Esophagus muscularis mucosa (tissue), 4 donors: ENCODE measurements at places on chromosomes 2 and 18. TPM values are rescaled to one million over a fixed set of nuclear protein-coding genes. Genes with fewer than 3 reads are reported as not detected.
A peak's percentile ranks its signal among the peaks of the same experiment; 100 is the strongest.

DNA sequence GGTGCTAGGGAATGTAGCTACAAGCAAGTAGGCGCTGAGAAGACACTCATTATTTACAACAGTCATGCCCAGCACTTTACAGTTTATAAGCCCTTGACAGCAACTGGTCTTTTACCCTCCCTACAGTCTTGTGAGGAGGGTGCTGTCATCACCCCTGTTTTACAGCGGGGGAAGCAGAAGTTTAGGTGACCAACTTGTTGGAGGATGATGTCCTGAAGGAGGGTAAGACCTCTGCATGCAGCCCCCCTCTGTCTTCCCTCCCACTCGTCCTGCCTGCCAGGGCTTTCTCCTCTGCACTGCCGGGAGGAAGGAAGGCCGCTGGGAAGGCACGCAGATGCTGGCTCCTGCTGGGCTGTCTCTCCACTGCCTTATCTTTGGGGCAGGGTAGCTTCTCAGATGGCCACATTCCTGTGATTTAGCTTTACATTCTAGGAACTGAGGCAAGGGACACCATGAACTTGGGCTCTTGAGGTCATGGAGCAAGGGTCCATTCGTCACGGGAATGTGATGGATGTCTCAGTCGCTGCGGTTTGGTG is 972 bp downstream of the IL1R1 start:
- no peak for DNase-seq

DNA sequence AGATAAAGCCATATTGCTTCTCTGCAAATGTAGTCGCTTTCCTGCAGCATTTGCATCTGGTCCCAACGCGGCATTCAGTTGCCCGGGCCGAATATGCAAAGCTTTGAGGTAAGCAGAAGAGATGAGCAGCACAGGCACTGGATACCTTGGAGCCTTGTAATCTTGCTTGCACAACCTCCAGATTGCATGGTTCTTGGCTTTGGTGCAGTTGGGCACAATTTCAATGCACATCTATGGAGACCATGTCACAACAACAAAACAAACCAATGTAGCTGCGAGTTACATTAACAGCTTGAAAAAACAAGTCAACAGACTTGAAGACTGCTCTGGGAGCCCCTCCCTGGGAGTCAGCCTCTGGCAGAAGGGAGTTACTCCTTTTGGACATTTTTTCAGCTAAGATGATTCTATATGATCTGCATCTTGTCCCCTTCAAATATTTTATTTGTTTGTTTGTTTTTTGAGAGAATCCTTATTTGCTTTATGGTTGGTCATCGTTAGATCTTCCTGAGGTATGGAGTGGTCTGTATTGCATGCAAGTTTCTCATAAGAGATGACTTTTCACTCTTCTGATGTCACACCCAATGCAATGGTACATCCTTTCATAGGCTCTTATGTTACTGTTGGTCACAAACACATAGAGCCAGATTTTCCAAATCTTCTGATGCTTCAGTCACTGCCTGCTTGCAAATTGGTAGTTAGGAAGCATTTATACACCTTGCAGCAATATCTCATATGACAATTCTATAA is 113.5 kb downstream of the EFEMP1 start:
- DNase-seq: no peak

GRCh38 chr2:219664944-219665343 is 37.5 kb downstream of the SLC4A3 start:
- no peak for DNase-seq

GRCh38 chr2:3280683-3281520 is 96.7 kb downstream of the EIPR1 start:
- no peak for DNase-seq

- no peak for DNase-seq
Observed at GRCh38 chr2:33219114-33219513, 257.3 kb upstream of the RASGRP3 start.

DNA sequence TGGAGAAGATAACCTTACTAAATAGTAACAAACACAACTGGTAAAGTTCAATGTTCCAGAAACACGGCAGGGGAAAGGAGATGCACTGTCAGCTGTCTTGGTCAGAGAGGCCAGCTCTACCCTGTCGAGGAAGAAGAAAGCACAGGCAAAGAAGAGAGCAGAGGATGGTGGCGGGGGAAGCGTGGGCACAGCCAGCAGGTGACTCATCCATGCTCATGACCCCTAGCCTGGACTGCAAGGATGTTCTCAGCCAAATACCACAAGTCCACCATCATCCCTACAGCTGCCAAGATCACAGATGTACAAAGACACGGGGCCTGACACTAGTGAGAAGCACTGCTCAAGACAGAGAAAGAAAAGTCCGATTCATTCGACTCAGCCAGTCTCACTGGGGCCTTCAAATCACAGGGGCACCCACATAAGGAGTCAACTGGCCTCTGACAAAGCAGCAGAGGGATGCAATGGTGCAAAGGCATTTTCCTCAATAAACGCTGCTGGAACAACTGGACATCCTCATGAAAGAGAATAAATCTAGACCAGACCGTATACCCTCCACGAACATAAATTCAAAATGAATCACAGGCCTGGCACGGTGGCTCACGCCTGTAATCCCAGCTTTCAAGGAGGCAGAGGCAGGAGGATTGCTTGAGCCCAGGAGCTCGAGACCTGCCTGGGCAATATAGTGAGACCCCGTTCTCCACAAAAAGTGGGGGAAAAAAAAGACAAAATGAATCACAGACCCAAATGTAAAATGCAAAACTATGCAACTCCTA is 5.6 kb downstream of the DTYMK start:
- no peak for DNase-seq

DNA sequence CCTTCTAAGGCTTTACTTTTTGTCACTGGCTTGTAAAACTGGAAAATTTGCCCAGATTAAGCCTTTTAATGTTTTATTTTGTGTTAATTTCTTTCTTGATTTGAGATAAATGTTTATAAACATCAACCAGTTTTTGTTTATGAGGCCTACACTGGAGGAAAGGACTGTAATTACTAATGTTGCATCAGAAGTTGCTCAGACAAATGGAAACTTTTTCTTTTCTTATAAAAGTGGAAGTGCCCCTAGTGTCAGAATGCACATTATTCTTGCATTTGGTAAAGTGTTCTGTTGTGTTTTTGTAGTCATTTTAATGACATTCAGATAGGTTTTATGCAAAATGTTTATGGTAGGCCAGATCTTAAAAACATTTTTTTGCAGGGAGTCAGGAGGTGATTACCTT is 25.3 kb downstream of the LCLAT1 start:
- no peak for DNase-seq

DNA sequence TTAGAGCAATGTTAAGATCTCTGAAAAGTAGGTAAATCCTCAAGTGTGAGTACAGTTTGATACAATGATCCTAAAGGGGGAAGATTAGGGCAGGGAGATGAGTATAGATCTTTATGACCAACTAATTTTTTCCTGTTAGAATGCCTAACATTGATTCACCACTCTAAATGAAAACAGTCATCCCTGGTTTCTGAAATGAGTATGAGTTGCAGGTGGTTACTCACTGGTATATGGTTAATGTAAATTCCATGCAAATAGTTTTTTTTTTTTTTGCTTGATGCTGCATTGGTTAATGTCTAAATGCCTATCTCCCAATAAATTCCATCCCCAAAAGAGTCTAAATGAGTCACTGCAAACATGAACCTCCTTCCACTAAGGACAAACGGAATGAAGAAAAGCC is 55.0 kb upstream of the SERPINB2 start:
- DNase-seq: no peak

- DNase-seq: no peak
Observed at GRCh38 chr2:218964041-218964771, 4.7 kb downstream of the CDK5R2 start.

- DNase-seq: no peak
Observed at GRCh38 chr2:169636440-169637097, 52.4 kb downstream of the PPIG start.

Gene TUBA4A
- 92.2 TPM for total RNA-seq

DNA sequence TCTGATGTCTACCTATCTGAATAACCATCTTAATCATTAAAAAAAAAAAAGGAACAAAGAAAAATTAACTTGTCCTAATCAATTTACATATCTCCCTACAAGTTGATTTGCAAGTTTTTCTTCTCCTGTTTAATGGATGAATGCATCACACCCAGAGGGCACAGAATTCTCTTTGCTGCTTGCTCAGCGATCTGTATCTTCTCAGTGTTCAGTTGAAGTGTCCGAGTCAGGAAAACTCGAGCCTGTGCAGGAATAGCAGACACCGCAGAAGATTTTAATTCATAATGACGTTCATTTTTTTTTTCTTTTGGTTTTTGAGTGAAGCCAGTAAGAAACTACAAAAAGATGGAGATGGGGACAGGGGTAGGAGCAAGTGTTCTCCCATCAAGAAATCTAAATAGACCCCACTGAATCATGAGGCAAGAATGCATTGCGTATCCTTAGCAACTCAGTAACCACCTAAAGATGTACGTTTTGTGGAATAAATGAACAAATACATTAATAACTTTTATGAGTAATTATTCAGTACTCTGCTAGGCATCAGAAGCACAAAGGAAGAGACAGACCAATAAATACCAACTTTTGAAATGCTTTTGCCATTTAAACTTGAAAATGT is 675.5 kb downstream of the LRP1B start:
- DNase-seq: no peak

DNA sequence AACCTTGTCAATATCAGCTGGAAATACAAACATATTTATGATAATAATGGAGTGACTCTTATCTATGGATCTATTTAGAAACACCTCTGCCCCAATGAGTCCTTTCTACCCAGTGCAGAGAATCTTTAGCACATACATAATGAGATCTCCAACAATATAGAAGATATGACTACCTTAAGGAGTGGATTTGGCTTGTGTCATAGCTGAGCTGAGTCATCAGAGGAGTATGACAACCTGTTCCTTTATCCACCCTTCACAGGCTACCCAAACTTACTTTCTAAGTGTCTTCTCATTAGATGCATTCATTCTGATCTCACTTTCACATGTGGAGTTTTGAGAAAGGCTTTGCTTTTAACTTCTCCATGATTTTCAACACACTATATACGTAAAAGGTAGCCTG is 1218.9 kb downstream of the DSC3 start:
- DNase-seq: no peak

DNA sequence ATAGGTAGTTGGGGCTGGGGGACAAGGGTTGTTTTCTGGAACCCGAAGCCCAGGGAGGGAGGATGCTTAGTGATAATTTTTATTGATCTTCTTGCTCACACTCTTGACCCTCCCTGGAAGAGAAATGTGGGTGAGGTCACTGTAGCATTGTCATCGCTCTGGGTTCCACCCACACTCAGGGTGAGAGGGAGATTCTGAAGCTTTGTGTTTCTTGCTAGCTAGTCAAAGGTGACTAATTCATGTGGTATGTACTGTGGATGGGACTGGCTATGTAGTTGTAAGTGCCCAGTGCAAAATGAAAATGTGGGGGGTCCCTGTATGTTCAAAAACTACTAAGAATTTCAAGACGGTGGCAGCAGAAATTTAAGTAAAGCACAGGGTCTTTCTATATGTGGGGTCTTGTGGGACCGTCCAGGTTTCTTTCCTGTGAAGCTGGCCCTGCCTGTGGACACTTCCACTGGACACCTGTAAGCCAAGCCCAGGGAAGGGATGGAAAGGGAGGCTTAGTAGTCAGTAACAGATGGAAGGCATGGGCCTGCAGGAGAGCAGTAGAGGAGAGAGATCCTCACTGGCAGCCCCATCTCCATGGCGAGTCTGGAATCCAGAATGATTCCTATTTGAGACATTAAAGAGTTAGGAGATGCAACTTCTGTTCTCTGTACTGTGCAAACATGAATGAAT is 35.0 kb downstream of the TSN start:
- no peak for DNase-seq

Gene SCG2
- total RNA-seq: 4.0 TPM

GRCh38 chr2:120807751-120808150 is 72.1 kb downstream of the GLI2 start:
- DNase-seq: no peak

Gene DSC1
- total RNA-seq: not detected

DNA sequence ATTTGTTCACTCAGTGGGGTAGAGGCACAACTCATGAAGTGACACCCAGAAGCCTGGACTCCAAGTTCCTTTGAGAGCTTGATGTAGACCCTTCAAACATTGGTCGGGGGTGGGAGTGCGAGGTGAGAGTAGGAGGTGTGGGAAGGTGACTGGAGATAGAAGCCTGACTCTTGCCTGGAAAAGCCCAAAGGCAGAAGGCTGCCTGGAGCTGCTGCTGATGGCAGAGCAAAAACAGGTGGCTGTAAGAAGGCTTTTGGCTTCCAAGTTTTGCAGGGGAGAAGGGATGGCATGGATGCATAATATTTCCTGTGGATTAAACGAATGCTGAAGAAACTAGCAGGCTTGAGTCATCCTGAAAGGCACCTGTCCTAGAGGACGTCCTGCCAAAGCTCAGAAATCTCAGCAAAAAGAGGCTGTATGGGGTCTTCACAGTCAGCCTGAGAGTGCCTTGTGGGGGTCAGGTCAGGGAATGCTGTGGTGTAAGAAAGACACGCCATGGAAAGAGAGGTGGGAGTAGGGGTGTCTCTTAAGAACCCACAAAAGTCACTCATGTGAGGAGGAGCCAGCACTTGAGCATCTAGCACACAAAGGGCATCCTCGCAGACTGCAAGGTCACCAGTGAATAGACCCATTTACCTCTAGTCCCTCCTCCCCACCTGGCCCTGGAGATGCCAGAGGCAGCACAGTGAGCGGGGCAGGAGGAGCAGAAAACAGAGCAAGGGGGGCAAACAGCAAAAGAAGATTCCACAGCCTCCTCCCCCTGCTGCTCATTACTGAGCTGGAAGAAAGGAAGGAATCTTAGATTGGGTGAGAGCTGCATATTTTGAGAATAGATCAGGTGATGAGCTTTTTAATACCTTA is 37.5 kb downstream of the FASTKD2 start:
- no peak for DNase-seq

GRCh38 chr2:182302174-182302573 is 124.7 kb downstream of the PDE1A start:
- DNase-seq: no peak

DNA sequence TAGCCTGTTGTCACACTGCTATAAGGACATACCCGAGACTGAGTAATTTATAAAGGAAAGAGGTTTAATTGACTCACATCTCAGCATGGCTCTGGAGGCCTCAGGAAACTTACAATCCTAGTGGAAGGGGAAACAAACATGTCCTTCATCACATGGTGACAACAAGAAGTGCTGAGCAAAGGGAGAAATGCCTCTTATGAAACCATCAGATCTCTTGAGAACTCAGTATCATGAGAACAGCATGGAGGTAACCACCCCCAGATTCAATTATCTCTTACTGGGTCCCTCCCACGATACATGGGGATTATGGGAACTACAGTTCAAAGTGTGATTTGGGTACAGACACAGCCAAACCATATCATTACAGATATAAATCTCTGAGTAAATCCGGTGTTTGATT is 148.7 kb downstream of the PRPF40A start:
- no peak for DNase-seq

- no peak for DNase-seq
Observed at GRCh38 chr2:196253116-196253480, 81.7 kb upstream of the STK17B start.

GRCh38 chr2:5387406-5387805 is 304.8 kb upstream of the SOX11 start:
- peak; percentile 2 for DNase-seq

Gene STEAP3
- total RNA-seq: 4.6 TPM

- DNase-seq: no peak
Observed at GRCh38 chr2:222017252-222017850, 281.4 kb downstream of the PAX3 start.

Gene SIGLEC15
- total RNA-seq: not detected
